ENCODE measurements at places on chromosomes 16 and 17.
A peak's percentile ranks its signal among the peaks of the same experiment; 100 is the strongest.

- peaks cover 5% of the 10 kb centered on the region for H3K27me3 ChIP-seq
- peaks cover 3% of the 10 kb centered on the region for H3K4me1 ChIP-seq
- H3K36me3 ChIP-seq: no peaks in the 10 kb centered on the region
- DNase-seq: no peak
- no peak overlapping the region for H3K27ac ChIP-seq
Observed at GRCh38 chr17:49581648-49581998, 6.0 kb downstream of the NXPH3 start.

DNA sequence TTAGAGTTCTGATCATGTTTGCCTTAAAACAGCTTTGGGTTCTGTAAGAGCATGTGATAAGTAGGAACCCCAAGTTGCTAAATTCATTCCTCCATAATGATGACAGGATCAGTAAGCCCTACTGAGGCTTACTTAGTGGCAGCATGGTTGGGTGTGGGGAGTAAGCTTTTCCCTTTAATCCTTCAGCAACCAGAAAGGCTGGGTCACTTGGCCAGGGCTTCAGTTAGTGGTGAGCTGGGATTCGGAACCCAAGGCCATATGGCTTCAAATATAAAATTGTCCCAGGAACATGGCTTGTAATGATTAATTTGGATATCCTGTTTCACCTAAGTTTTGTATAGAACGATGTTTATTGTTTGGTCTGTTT lies 850 bp downstream of the GINS3 start:
- peak overlapping the region; percentile 76 for H3K27ac ChIP-seq
- H3K27me3 ChIP-seq: peaks cover 10% of the 10 kb centered on the region
- no peak for DNase-seq
- peak overlapping the region; percentile 86 for H3K4me3 ChIP-seq

- peaks cover 72% of the 10 kb centered on the region for H3K4me1 ChIP-seq
- H3K4me3 ChIP-seq: peak overlapping the region; percentile 72
- H3K36me3 ChIP-seq: peaks cover 58% of the 10 kb centered on the region
- no peaks in the 10 kb centered on the region for H3K27me3 ChIP-seq
Observed at GRCh38 chr16:57041182-57042156, 50.9 kb upstream of the CPNE2 start.

- H3K27ac ChIP-seq: no peak overlapping the region
- H3K36me3 ChIP-seq: no peaks in the 10 kb centered on the region
- H3K27me3 ChIP-seq: no peaks in the 10 kb centered on the region
- H3K4me3 ChIP-seq: no peak overlapping the region
- H3K4me1 ChIP-seq: no peaks in the 10 kb centered on the region
- no peak for DNase-seq
Observed at GRCh38 chr17:1755827-1756262, 6.0 kb upstream of the SERPINF1 start.

GRCh38 chr17:5264893-5265292 lies 17.2 kb upstream of the RABEP1 start:
- DNase-seq: no peak
- H3K27me3 ChIP-seq: no peaks in the 10 kb centered on the region
- H3K36me3 ChIP-seq: no peaks in the 10 kb centered on the region
- H3K4me3 ChIP-seq: no peak overlapping the region

GRCh38 chr17:35780950-35781349 lies 14.5 kb downstream of the MMP28 start:
- H3K4me1 ChIP-seq: no peaks in the 10 kb centered on the region
- no peaks in the 10 kb centered on the region for H3K36me3 ChIP-seq
- DNase-seq: no peak
- no peak overlapping the region for H3K4me3 ChIP-seq
- peaks cover 5% of the 10 kb centered on the region for H3K27me3 ChIP-seq

GRCh38 chr17:31593806-31594205 lies 202.3 kb downstream of the RAB11FIP4 start:
- no peak overlapping the region for H3K4me3 ChIP-seq
- no peak overlapping the region for H3K27ac ChIP-seq
- no peaks in the 10 kb centered on the region for H3K4me1 ChIP-seq
- DNase-seq: no peak
- H3K36me3 ChIP-seq: no peaks in the 10 kb centered on the region

GRCh38 chr16:23504076-23504452 lies 6.2 kb downstream of the GGA2 start:
- H3K27me3 ChIP-seq: no peaks in the 10 kb centered on the region
- no peak for DNase-seq
- peaks cover 34% of the 10 kb centered on the region for H3K4me1 ChIP-seq
- peaks cover 7% of the 10 kb centered on the region for H3K36me3 ChIP-seq
- H3K4me3 ChIP-seq: no peak overlapping the region

DNA sequence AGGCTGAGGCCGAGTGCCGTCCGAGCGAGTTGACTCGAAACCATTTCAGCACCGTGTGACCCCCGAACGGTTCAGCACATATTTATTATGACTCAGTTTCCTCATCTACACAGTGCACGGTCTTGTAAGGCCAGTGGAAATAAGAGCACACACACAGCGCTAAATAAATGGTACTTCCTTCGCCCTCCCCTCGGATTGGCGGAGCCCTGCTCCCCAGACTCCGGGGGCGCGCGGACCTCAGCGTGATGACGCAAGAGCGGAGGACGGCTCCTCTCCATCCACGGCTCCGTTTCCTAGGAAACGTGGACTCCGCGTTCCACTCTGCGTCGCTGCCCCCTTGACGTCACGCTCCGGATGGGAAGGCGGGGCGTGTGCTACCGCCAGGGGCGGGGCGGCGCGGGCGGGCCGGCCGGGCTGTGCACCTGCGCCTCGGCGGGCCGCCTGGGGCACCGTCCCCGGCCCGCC lies at the start of gene PARD6A:
Gene PARD6A (plus strand): TSS at position 397 of the 465 bp plus-strand sequence. CDS start 79 bp downstream, outside the sequence.
- H3K36me3 ChIP-seq: peaks cover 11% of the 10 kb centered on the region
- H3K4me3 ChIP-seq: peak within 1 kb of the TSS; percentile 94
- H3K27ac ChIP-seq: peak within 1 kb of the TSS; percentile 98
- no peaks in the 10 kb centered on the region for H3K27me3 ChIP-seq
- DNase-seq: peak; percentile 98
- H3K4me1 ChIP-seq: peaks cover 32% of the 10 kb centered on the region

GRCh38 chr17:909642-910323 lies 69.8 kb downstream of the NXN start:
- H3K27me3 ChIP-seq: no peaks in the 10 kb centered on the region
- H3K27ac ChIP-seq: no peak overlapping the region
- no peaks in the 10 kb centered on the region for H3K36me3 ChIP-seq
- DNase-seq: no peak
- no peak overlapping the region for H3K4me3 ChIP-seq

- H3K4me3 ChIP-seq: no peak overlapping the region
- H3K27ac ChIP-seq: no peak overlapping the region
- no peaks in the 10 kb centered on the region for H3K27me3 ChIP-seq
- peaks cover 9% of the 10 kb centered on the region for H3K4me1 ChIP-seq
Observed at GRCh38 chr16:239948-240277, 5.3 kb downstream of the FAM234A start.

DNA sequence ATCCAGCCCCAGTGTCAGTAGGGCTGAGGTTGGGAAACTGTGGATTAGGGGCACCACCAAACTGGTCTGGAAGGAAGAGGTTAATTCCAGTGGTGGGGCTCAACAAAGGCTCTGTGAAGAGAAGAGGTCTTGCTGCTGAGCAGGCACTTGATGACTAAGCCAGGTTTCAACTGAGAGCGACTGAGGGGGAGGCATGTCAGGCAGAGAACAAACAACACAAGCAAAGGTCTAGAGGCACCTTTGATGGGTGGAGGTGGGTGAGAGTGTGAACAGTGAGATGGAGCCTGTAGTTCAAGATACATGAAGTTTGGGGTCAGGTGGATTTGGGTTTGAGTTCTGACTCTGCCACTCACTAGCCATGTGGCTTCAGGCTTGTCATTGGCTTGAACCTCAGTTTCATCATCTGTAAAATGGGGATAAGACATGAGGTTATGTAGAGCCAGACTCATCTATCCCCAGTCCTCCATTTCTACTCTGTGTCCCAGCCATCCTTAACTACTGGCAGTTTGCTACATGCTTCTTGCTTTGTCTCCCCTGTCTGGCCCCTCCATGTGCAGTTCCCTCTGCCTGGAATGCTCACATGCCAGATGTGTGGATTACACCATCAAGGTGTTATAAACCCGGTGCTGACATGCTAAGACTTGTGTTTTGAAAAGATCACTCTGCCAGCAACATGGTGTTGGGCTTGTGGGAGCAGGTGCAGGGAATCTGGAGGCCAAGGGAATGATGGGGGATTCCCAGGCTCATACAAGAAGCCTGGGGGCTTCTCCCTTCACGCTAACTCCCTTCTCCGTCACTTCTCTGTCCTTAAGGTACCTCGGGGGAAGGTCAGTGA lies 3.0 kb upstream of the RMI2 start:
- no peaks in the 10 kb centered on the region for H3K27me3 ChIP-seq
- H3K4me3 ChIP-seq: no peak overlapping the region
- no peak overlapping the region for H3K27ac ChIP-seq
- H3K4me1 ChIP-seq: peaks cover 12% of the 10 kb centered on the region
- no peak for DNase-seq

GRCh38 chr17:48236681-48237134 lies 129.1 kb downstream of the SNX11 start:
- no peaks in the 10 kb centered on the region for H3K27me3 ChIP-seq
- peak; percentile 49 for DNase-seq
- no peak overlapping the region for H3K27ac ChIP-seq

DNA sequence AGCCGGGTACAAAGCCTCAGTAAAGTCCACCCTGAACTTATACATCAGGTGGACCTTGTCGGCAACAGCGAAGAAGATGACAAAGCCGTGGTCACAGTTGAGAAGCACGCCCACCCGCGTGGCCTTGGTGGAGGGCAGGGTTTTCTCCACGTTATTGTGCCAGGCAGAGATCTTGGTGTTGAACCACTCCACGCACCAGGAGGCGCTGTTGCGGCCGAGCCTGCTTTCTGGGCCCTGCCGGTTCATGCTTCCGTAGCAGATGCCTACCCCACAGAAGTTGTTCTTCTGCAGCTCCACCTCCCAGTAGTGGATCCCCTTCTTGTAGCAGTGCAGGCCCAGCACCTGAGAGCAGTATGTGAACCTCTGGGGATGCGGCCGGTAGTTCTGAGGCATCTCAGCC lies 22.1 kb downstream of the TRIM25 start:
- no peaks in the 10 kb centered on the region for H3K4me1 ChIP-seq
- no peak overlapping the region for H3K27ac ChIP-seq
- H3K27me3 ChIP-seq: no peaks in the 10 kb centered on the region

DNA sequence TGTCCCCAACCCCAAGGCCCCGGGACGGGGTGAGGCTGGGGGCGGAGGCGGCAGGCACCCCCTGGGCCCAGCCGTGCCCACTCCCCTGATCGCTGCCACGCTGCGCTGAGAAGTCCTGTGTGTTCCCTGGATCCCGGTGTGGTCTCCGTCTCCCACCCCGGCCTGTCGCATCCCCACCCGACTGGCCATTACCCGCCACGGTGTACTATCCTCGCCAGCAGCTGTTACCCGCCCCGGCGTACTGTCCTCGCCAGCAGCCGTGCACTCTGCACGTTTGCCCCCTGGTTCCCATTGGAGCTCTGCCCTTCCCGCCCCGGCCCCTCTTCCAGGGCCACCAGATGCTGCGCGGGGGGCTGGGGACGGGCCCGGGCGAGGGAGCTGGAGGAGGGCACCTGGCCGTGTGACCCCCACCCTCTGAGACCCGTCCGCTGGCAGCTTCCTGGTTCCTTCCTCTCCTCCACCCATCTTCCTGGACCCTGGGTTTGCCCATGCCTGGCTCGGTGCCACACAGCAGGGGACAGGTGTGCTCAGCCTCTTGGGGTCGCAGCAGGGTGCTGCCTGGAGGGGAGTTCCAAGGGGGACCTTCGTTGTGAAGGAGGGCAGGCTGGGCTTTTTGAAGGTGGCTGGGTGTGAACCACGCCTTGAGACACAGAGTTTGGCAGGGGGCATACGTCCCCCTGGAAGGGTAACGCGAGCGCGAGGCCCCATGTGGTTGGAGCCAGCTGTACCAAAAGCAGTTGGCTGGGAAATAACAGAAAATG lies 19.7 kb downstream of the BAHCC1 start:
- H3K27ac ChIP-seq: no peak overlapping the region
- peaks cover 25% of the 10 kb centered on the region for H3K4me1 ChIP-seq
- no peak for DNase-seq
- H3K4me3 ChIP-seq: no peak overlapping the region

DNA sequence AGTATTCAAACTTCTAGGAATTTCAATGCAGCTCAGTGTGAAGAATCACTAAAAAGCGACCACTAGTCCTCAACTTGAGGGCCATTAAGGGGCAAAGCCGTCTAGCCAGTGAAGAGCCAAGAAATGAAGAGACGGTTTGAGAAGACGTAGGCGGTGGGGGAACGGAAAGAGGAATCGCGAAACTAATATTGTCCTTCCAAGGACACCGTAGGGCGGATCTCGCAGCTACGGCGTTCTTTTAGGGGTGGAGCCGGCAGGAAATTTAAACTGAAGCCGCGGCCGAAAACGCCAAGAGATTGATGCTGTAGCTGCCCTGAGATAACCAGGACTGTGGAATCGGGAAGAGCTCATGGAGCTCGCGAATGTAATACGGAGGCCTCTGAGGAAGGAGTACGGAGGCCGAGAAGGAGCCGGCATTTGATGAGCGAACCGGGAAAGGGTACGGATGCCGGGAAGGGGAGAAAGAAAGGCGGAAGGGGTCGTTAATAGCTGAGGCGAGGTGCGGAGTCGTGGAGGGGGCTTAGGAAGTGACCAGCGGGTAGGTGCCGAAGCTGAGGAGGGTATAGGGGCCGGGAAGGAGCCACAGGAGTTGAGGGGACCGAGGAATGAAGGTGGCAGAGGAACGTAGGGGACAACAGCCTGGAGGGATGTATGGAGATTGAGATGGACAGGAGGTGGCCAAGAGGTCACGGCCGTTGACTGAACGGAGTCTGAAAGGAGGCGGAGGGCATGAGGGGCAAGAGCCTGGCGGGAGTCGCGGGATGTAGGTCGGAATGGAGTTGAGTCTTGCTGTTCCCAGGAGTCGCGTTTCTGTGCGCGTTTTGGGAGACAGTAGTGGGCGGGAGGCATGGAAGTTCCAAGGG lies at the start of gene DBF4B:
Gene DBF4B (plus strand): TSS at position 265 of the 863 bp plus-strand sequence. CDS start 156 bp downstream, at position 421.
- H3K27ac ChIP-seq: peak within 1 kb of the TSS; percentile 58
- H3K36me3 ChIP-seq: no peaks in the 10 kb centered on the region
- no peaks in the 10 kb centered on the region for H3K27me3 ChIP-seq
- peak; percentile 95 for DNase-seq

- no peaks in the 10 kb centered on the region for H3K4me1 ChIP-seq
- no peak overlapping the region for H3K27ac ChIP-seq
- no peak for DNase-seq
- no peak overlapping the region for H3K4me3 ChIP-seq
Observed at GRCh38 chr17:28992625-28993600, 12.9 kb downstream of the SEZ6 start.

- H3K27ac ChIP-seq: no peak overlapping the region
- DNase-seq: no peak
- H3K4me3 ChIP-seq: no peak overlapping the region
- no peaks in the 10 kb centered on the region for H3K36me3 ChIP-seq
- H3K4me1 ChIP-seq: no peaks in the 10 kb centered on the region
- no peaks in the 10 kb centered on the region for H3K27me3 ChIP-seq
Observed at GRCh38 chr16:86884390-86884650, 306.0 kb downstream of the FOXL1 start.

- no peaks in the 10 kb centered on the region for H3K27me3 ChIP-seq
- H3K4me3 ChIP-seq: no peak within 1 kb of the TSS
Observed at GRCh38 chr16:2019518-2019920, at the start of gene NPW. NPW (plus strand) TSS chr16:2019785.

- H3K27ac ChIP-seq: peak overlapping the region; percentile 61
- peak overlapping the region; percentile 54 for H3K4me3 ChIP-seq
- H3K36me3 ChIP-seq: no peaks in the 10 kb centered on the region
- peaks cover 49% of the 10 kb centered on the region for H3K4me1 ChIP-seq
- H3K27me3 ChIP-seq: no peaks in the 10 kb centered on the region
Observed at GRCh38 chr17:42683407-42684034, 1.2 kb downstream of the CNTNAP1 start.

GRCh38 chr16:30063893-30064728 lies 1.4 kb upstream of the ALDOA start:
- H3K27ac ChIP-seq: peak overlapping the region; percentile 93
- peaks cover 41% of the 10 kb centered on the region for H3K4me1 ChIP-seq
- no peaks in the 10 kb centered on the region for H3K27me3 ChIP-seq
- DNase-seq: peak; percentile 87
- H3K36me3 ChIP-seq: peaks cover 19% of the 10 kb centered on the region
